ENCODE measurements at places on chromosomes 11 and 22.

DNA sequence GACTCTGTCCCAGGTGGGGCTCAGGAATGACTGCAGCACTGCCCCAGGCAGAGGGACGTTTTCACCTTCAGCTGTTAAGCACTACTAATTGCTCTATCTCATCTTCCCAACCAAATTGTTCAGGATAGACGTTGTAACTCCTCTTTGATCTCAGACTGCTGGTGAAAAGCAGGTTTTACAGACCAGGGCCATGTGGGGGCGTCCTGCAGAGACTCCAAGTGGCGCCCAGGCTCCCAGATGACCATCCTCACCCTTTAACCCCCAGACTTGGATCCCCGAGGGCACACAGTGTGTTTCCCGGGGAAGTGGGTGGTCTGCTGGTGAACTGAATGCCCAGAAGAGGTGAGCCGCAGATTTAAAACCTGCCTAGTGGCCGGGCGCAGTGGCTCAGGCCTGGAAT, 23.9 kb downstream of the FADD start:
- no peak for DNase-seq

- no peak for DNase-seq
Observed at GRCh38 chr11:35600331-35600838, 17.9 kb upstream of the FJX1 start.

DNA sequence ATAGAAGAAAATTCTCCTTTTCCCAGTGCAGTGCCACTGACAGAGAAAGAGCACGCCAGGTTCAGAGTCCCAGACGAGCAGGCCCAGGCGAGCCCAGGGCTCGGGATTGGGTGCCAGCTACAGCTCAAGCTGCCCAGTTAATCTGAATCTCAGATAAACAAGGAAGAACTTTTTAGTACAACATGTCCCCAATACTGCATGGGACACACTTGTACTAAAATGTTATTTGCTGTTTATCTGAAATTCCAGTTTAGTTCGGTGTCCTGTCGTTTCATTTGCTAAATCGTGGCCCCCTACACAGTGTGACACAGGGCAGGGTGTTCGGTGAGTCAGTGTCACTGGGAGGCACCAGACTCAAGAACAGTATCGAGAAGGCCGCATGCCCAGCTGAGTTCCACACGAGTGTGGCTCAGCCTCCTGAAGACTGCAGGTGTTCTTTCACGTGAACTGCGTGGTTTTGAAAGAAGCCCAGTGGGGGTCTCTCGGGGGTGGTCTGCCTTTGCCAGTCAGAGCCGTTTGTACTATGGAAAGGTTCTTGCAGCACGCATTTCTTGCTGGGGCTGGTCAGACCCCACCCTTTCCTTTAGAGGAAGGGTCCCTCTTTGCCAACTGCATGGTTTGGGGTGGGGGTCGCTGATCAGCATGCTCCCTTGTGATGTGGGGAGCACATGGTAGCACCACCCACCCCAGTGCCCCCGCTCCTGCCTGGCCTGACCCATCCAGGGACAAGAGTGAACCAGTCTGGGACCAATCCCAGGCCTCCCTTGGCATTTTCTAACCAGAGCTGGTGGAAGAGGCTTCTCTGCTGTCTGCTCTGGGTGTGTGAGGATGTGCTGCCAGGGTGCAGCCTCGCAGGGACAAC, 115.6 kb upstream of the B3GAT1 start:
- DNase-seq, result no peak

- no peak for DNase-seq
Observed at GRCh38 chr11:829176-829846, 1.6 kb downstream of the CRACR2B start.

- no peak for DNase-seq
Observed at GRCh38 chr22:25354456-25354855, 135.0 kb downstream of the CRYBB2 start.

DNA sequence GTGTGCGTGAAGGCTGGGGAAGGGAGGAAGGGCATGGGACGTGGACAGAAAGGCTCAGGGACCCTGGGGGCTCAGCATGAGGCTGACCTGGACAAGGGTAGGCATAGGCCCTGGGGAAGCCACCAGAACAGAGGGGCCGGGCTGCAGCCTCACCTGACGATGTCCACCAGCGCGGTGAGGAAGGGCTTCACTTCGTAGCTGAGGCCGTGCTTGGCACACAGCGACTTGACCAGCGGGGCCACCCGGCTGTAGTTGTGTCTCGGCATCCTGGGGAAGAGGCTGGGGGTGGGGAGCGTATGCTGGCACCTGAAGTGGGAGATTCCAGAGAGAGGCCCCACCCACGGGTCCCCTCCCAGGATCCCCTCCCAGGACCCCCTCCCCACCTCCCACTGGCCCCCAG, 15.6 kb downstream of the FADS3 start:
- no peak for DNase-seq

GRCh38 chr22:42493393-42493792, 26.2 kb downstream of the RRP7A start:
- DNase-seq, result no peak

- DNase-seq, result no peak
Observed at GRCh38 chr22:27934069-27934468, 15.0 kb upstream of the PITPNB start.

- DNase-seq, result no peak
Observed at GRCh38 chr11:62400281-62400680, 18.6 kb upstream of the SCGB1A1 start.

- no peak for DNase-seq
Observed at GRCh38 chr11:122100037-122100755, 15.8 kb downstream of the BLID start.

- no peak for DNase-seq
Observed at GRCh38 chr11:8814209-8814922, 96.6 kb upstream of the AKIP1 start.

GRCh38 chr22:48592066-48592345, 1235.7 kb downstream of the BRD1 start:
- no peak for DNase-seq

GRCh38 chr11:93525601-93526345, 17.4 kb downstream of the SMCO4 start:
- DNase-seq, result no peak

- DNase-seq, result no peak
Observed at GRCh38 chr11:105192115-105192514, 52.5 kb upstream of the CARD18 start.

- no peak for DNase-seq
Observed at GRCh38 chr22:27627444-27627833, 174.1 kb downstream of the MN1 start.

DNA sequence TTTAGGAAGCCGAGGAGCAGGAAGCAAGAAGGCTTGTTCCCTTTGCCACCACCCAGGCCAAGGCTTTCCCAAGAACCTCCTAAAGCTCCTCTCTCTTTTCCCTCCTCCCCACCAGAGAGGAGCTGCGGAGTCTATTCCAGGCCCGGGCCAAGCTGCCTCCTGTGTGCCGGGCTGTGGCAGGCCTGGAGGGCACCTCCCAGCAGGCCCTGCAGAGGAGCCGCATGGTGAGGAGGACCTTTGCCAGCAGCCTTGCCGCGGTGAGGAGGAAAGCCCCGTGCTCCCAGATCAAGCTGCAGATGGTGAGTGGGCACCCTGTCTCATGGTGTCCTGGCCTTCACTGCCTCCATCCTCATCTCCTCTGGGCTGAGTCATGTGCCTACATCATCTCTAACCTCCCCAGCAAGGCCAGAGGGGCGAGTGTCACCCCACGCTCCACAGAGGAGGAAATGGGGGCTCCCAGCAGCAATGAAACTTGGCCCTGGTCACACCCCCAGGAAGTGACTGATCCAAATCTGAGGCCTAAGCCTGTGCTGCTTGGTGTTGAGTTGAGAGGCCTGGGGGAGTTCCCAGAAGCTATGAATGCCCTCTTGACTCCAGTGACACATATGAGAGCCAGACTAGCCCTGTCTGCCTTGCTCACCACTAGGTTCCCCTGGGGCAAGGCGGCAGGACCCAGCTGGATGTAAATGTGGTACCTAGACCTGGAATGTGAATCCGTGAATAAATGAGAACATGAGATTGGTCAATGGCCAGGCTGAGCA, 104.2 kb downstream of the MYO18B start:
- DNase-seq, result no peak

GRCh38 chr11:662689-663274, 25.7 kb downstream of the DRD4 start:
- no peak for DNase-seq

GRCh38 chr22:23086787-23087186, 16.5 kb downstream of the GNAZ start:
- DNase-seq, result no peak

- DNase-seq, result no peak
Observed at GRCh38 chr11:117498791-117499190, 171.1 kb downstream of the CEP164 start.

DNA sequence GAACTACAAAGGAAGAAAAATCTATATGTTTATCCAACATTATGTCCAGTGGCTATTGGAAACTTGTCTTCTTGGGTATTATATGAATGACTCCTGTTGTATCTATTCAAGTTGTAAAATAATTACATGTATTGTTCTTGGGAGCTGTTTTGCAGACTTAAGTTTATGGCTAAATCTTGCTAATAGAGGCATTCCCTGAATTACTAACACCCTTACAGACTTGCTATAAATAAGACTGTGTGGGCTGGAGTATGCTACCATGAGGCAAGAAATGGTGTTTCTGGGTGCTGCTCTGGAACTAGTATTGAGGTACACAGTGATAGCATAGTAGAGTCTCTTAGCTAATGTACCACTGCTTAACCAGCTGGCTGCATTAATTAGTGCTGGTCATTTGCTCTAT, 155.1 kb downstream of the HIPK3 start:
- no peak for DNase-seq

- no peak for DNase-seq
Observed at GRCh38 chr11:35246745-35247144, 107.8 kb downstream of the CD44 start.

- DNase-seq, result no peak
Observed at GRCh38 chr11:13638422-13638821, 30.0 kb upstream of the FAR1 start.

GRCh38 chr11:85889676-85890579, 34.7 kb downstream of the CCDC83 start:
- DNase-seq, result no peak

DNA sequence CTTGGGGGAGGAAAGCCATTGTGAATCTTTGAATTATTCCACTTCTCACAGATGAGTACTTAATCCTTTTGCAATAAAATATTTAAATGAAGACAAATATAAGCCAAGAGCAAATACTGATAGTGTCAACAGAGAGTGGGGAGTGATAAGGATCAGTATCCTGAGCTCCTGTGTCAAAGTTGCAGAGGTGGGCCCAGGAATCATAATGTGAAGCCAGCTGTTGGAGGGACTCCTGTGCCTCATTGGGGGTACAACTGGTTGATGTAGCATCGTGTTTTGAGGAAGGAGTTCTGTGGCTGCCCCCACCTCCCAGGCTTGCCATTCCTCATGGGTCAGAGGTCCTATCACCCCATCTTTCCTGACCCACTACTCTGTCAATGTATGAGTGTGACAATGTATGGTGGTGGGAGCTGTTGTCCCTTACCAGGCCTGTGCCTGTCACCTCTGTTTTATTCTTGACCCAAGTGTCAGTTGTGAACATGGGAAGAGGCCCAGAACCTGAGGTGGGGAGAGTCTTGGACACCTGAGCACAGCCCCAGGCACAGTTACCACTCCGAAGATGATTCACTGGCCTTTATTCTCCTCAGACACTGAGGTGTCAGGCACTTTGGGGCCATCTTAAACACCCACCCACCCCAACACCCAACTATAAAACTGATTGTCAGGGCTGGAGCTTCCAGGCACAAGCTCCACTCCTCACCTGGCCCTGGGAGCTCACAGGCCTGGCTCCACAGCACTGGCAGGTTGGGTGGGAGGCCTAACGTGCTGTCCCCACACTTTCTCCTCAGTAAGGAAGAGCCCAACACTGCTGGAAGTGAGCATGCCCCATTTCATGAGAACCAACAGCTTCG, 38.4 kb downstream of the KCNQ1OT1 start:
- no peak for DNase-seq

GRCh38 chr11:61793083-61793828, 545 bp downstream of the FEN1 start:
- no peak for DNase-seq

GRCh38 chr11:128691802-128692752, 1.8 kb upstream of the FLI1 start:
- no peak for DNase-seq

- DNase-seq, result no peak
Observed at GRCh38 chr22:46569848-46570695, 32.7 kb upstream of the CELSR1 start.

- no peak for DNase-seq
Observed at GRCh38 chr22:19957445-19957844, 15.8 kb upstream of the TXNRD2 start.

GRCh38 chr22:41725510-41726110, 26.3 kb downstream of the MEI1 start:
- no peak for DNase-seq

GRCh38 chr11:134164490-134165370, 59.0 kb downstream of the NCAPD3 start:
- DNase-seq, result peak; percentile 67

DNA sequence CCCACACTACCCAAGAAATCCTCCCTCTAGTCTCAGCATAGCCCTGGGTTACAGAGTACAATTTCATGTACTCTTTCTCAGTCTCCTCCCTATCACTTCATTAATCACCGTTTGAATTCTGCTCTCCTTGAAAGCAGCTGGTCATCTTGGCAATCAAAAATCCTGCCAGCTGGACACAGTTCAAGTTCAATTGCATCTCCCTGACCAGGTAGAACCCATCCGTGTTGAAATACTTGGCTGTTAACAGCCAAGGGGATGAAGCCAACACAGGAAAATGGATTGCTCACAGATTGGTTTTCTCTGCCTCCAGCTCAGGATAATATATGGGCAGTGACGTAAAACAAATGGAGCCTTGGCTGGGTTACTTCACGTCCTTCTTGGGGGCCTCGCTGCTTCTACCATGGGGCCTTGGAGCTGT, 55.1 kb upstream of the GRK3 start:
- no peak for DNase-seq

- no peak for DNase-seq
Observed at GRCh38 chr22:37234736-37235711, 9.0 kb downstream of the RAC2 start.

DNA sequence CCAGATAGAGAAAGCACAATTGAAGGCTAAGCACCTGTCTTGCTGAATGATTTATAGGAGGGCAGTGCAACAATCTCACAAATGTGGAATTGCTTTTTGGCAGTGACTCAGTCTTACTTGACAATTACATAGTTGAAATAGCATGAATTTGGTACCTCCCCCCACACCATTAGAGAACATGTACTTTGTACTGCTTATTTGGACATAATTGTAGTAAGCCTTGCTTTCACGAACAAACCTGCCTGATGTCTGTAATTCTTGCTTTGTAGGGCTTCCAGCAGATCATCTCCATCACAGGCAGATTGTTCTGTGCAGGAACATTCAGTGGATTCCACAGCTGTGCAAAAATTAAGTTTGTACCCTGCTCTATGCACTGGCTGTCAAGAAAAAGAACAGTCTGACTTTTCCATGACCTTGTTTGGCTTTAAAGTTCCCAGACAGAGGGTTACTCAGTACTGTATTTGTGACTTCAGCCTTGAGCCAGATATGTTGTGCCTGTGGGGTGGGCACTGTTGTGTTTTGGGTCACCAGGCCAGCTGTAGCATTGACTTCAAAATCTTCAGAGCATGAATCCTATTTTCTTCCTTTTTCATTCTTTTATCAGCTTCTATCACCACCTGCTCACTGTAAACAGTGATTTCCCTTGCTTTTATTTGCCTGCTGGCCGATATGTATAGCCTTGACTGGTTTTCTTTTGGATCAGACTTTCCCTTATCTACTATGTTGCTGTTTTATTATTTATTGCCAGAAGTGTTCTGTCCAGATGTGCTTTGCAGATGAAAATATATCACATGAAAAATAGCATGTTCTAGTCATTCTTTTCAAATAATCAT, 941.0 kb upstream of the CHORDC1 start:
- no peak for DNase-seq

GRCh38 chr22:37174964-37175363, 13.1 kb downstream of the C1QTNF6 start:
- DNase-seq, result no peak

GRCh38 chr11:37504060-37504611, 906.1 kb upstream of the RAG2 start:
- DNase-seq, result peak; percentile 21

Data from neuronal stem cell (in vitro differentiated cells).